ENCODE measurements at places on chromosomes 13 and 19.

- peak; percentile 79 for DNase-seq
Measured at GRCh38 chr19:16283210-16284061, 41.2 kb upstream of the KLF2 start.

DNA sequence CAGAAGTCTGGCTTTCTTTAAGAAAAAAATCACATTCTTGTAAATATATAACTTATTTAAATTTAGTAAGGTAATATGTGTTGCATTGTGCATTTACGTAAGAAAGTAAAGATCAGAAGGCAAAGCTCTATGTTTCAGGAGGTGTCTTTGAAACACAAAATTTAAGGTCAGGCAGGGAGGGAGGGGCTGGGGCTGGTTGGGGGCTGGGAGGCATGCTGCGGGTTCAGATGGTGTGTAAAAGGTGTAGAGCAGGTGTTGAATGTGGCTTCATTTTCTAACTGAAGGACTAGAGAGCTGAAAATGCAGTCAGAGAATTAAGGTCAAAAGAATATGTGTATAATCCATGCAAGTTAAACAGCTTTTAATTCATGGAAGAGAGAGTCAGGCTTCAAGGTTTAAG, 14.3 kb downstream of the FAM216B start:
- no peak for DNase-seq

DNA sequence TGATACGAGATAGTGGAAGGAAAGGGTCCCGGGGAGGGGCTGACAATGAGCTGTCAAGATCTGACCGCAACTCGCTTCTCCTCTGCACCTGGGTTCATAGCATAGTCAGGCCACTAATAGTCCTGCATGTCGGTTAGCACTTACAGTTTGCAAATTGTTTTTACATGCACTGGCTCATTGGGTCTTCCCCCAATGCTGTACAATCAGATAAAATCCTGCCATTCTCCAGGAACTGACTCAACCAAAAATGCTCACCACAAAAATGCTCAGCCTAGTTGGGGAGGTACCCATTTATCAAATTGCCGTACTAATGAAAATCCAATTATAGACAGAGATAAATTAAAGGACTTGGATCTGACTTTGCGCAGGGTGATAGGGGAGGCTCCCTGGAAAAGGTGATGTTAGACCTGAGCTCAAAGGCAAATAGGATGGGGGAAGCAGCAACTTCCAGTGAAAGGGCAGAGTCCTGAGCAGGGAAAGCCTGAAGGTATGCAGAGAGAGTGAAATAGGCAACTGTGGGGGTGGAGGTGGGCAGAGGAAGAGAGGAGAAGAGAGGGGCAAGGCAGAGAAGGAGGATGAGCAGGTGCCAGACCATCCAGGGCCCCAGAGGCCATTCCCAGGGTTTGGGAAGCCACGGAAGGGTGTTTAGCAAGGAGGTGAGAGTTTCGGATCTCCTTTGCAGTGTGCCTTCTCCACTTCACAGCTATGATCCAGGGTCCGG, 326.1 kb upstream of the TSHZ3 start:
- DNase-seq, result peak; percentile 28

GRCh38 chr13:101205408-101205807, 210.9 kb downstream of the NALCN start:
- no peak for DNase-seq

DNA sequence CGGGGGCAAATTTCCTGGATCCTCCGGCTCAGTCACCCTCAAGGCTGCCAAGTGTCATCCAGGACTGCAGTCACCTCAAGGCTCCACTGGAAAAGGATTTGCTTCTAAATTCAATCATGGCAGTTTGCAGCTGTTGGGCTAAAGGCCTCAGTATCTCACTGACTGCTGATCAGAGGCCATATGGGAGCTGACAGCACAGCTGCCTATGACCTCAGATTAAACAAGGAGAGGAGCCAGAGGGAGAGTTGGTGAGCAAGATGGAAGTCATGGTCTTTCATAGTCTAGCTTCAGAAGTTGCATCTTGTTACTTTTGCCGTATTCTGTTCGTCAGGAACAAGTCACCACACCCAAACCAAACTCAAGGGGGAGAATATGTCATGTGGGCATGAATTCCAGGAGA, 849.7 kb downstream of the UQCRFS1 start:
- DNase-seq, result no peak

- DNase-seq, result no peak
Measured at GRCh38 chr13:96391606-96392005, 301.7 kb downstream of the HS6ST3 start.

- no peak for DNase-seq
Measured at GRCh38 chr19:4172861-4173473, 9.4 kb downstream of the SIRT6 start.

DNA sequence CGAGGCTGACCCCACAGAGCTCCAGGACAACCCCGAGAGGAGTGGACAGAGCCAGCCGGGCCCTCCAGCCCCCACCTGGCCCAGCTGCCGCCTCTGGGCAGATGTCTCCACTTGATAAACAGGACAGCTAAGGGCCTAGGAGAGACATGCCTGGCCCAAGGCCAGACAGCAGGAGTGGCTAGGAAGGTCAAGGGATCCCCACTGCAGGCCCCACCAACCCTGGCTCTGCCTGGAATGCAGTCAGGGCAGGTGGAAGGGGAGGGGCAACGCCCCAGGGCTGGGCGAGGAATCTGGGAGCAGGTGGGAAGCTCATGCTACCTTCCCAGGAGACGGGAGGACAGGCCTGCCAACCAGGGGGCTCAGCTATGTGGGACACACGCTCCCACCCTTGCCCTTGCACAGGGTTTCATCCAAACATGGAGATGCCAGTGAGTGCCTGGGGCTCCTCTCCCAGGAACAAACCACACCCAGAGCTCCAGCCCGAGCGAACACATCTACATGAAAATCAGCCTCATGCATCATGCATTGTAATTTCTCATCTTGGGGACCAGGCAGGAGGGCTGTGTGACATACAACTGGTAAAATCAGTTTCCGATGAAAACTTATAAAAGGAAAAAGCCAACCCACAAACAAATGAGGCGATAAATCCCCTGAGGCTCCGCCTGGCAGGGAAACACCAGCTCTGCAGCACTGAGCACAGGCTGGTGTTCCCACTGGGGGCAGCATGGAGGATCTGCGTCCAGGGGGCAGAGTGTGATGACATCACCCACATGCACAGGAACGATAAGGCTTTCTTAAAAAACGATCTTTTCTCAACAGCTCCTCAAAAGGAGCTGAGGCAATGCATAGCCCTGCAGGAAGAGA, 25.0 kb downstream of the SH3GL1 start:
- peak; percentile 84 for DNase-seq

DNA sequence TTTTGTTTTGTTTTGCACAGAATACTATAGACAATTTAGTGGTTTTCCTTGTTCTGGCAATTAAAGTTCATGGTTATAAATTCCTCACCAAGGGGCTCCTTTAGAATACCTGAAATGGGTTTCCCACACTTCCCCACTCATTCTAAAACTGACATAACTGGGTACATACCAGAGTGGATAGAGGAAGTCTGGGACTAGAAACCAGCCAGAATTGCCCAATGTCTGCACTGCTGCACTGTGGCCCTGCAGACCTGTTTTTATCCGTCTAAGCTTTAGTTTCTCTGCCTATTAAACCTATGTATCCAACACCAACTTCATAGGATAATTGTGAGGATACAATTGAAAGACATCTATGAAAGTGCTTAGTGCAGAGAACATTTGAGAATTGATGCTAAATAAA, 498.6 kb downstream of the KCTD12 start:
- DNase-seq, result no peak

GRCh38 chr13:98143601-98144026, 720 bp downstream of the FARP1 start:
- DNase-seq, result no peak

GRCh38 chr19:46495786-46496099, at the start of gene PNMA8B:
Gene PNMA8B (minus strand): TSS chr19:46495867. CDS start chr19:46495465, 402 bp downstream.
- no peak for DNase-seq

DNA sequence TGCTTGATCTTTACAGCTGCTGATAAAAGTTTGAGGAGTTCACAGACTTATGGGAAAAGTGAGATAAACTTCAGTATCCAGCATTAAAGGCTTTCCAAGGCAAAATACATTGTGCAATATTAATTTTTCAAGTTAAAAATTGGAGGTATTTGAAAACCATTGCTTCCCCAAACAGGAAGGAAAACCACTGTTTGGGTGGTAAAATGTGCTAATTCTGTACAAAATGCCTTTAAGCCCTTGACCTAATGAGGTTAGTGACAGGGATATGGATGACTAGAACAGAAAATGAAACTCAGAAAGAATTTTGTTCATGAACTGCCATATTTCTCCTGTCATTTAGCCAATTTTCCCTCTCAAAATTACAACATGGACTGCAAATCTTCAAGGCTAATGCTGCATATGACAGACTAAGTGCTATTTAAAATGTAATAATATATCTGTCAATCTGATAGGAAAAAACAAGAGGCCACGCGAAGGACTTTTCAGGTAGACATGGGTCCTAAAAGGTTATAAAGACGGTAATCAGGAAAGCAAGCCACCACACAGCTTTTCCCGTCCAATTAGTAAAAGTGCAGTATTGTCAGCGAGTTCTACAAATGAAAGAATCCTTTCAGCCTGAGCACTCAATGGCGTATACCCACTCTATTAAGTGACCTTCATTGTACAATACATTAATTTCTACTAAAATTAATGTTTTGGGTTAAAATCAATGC, 212.8 kb downstream of the ENOX1 start:
- no peak for DNase-seq

- DNase-seq, result no peak
Measured at GRCh38 chr13:53311561-53311960, 282.9 kb downstream of the OLFM4 start.

DNA sequence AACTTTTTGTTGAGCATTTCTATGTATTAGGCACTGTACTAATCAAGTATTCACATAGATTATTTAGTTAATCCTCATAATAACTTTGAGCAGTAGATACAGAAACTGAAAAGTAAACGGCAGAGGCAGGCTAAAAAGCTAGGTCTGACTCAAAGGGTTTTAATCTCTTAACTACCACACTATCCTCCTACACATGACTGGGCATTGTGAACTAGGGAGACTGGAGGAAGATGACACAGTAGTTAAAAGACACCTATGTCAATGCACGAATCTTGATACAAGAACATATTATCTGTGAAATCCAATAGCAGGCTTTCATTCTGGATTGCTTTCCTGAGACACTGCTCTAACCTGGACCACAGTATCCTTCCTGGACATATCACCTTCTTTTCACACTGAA, 36.3 kb downstream of the MICU2 start:
- no peak for DNase-seq
